ENCODE measurements at places on chromosomes 1 and 21.

GRCh38 chr1:108570128-108570527 lies 10.2 kb downstream of the EEIG2 start:
- no peak overlapping the region for H3K4me3 ChIP-seq
- peaks cover 5% of the 10 kb centered on the region for H3K4me1 ChIP-seq
- no peak overlapping the region for H3K27ac ChIP-seq
- H3K36me3 ChIP-seq, result no peaks in the 10 kb centered on the region
- H3K27me3 ChIP-seq, result no peaks in the 10 kb centered on the region

DNA sequence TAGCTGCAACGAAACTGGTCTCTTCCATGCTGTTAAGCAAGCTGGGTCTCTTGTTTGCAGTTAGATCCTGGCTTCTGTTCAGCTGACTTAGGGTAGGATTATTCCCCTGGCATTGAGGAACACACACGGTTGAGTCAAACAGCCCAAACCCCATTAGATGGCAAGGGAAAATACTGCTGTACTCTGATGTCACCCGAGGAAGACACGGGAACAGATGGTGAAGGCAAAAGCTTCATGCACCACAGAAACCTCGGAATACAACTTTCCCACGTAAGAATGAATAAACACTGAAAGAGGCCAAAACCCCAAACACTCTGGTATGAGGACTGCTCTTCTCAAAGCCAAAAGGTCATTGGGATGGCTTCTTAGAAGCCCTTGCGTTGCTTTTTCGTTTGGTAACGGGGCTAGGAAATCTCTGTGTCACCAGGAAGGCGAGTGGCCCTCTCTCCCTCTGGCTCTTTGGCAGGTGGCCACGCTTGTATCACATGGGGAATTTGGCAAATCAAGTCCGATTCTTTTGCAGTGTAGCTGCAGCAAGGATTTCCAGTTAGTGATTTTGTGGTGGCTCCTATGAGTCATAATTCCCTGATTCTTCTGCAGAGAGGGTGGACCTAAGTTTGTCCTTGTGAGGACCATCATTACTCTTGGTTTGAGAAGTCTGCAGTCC lies 16.7 kb upstream of the LYST start:
- DNase-seq, result peak; percentile 32
- no peak overlapping the region for H3K27ac ChIP-seq
- no peaks in the 10 kb centered on the region for H3K27me3 ChIP-seq
- no peak overlapping the region for H3K4me3 ChIP-seq

- no peaks in the 10 kb centered on the region for H3K27me3 ChIP-seq
- no peaks in the 10 kb centered on the region for H3K36me3 ChIP-seq
- no peak for DNase-seq
- no peak overlapping the region for H3K27ac ChIP-seq
- no peak overlapping the region for H3K4me3 ChIP-seq
- H3K4me1 ChIP-seq, result no peaks in the 10 kb centered on the region
Observed at GRCh38 chr1:186790101-186790500, 38.6 kb upstream of the PLA2G4A start.

- peaks cover 80% of the 10 kb centered on the region for H3K4me1 ChIP-seq
- DNase-seq, result no peak
- H3K36me3 ChIP-seq, result peaks cover 16% of the 10 kb centered on the region
- H3K4me3 ChIP-seq, result no peak overlapping the region
Observed at GRCh38 chr1:167648252-167648849, 18.3 kb downstream of the RCSD1 start.

DNA sequence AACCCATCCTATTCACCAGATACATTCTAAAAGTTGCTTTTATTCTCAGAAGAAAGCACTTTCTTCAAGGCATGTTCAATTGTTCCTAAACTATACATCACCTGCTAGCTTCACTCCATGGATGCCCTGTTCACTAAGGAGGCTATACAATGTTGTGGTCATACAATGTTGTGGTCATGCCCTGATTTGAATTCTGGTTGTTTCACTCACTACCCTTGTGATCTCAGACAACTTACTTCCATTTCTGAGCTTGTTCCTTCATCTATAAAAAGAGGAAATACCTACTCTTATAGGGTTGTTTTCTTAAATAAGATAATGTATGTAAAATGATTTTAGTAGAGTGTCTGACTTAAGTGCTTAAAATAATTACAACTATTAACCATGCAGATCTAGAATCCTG lies 19.7 kb downstream of the EDEM3 start:
- H3K4me1 ChIP-seq, result no peaks in the 10 kb centered on the region
- H3K27ac ChIP-seq, result no peak overlapping the region
- H3K36me3 ChIP-seq, result peaks cover 39% of the 10 kb centered on the region
- no peaks in the 10 kb centered on the region for H3K27me3 ChIP-seq

GRCh38 chr1:34754964-34755637 lies at the start of gene GJB5:
TSS of gene GJB5 (plus strand) at chr1:34755047. CDS start at chr1:34757331, 2,284 bp downstream.
- no peak for DNase-seq
- no peak within 1 kb of the TSS for H3K4me3 ChIP-seq
- H3K4me1 ChIP-seq, result no peaks in the 10 kb centered on the region

DNA sequence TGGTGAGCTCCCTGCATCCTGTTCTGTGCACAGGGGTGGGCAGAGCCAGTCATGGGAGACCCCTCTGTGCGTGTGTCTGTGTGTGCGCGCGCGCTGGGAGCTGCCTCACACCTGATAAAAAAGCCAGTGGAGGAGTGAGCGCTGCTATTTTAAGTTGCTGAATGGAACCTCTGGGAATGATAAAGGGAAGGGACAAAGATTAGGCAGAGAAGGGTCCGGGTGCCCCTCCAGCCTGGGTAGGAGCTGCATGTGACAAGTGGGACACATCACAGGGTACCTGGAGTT lies 847 bp downstream of the ADORA1 start:
- H3K4me1 ChIP-seq, result peaks cover 18% of the 10 kb centered on the region
- H3K36me3 ChIP-seq, result no peaks in the 10 kb centered on the region
- H3K27me3 ChIP-seq, result peaks cover 8% of the 10 kb centered on the region
- H3K4me3 ChIP-seq, result no peak overlapping the region

DNA sequence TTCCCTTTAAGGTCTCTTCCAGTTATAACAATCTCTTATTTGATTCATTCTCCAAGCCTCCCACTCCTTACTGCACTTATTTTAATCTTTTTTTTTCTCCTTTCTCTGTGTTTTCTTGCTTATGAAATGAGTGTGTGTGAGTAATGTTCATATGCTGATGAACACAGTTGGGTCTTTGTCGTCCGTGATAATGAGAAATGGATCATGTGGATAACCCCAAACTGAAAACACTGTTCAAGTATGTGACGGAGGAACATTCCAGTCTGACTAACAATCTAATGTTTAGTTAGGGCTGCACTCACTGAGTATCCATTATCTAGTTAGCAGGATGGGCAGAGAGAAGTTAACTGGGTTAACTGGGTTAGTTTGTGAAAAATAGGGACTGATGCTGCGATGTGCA lies 253.1 kb upstream of the DUSP10 start:
- no peak overlapping the region for H3K4me3 ChIP-seq
- no peak overlapping the region for H3K27ac ChIP-seq
- H3K4me1 ChIP-seq, result peaks cover 17% of the 10 kb centered on the region
- H3K27me3 ChIP-seq, result no peaks in the 10 kb centered on the region
- H3K36me3 ChIP-seq, result no peaks in the 10 kb centered on the region

DNA sequence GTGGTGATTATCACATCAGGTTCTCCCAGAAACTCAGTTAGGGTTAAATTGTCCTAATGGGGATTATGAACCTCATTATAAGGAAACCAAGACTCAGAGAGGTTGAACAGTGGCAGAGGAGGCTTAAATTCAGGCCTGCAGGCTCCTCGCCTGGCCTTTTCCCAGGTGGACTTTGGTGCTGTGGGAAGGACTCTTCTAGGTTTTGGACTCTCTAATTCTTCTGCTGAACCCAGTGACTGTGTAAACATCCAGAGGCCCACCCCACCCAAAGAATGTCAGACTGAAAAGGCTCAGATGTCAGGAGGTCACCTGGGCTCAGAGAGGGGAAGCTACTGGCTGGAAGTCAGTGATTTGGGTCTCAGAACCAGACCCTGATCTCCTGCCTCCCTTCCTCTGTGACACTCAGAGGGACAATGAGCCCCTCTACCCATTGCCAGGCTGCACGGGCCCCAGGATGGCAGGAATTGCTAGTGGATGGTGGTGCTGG lies 2.5 kb downstream of the ZNF362 start:
- H3K27me3 ChIP-seq, result no peaks in the 10 kb centered on the region
- no peak overlapping the region for H3K4me3 ChIP-seq
- H3K36me3 ChIP-seq, result peaks cover 4% of the 10 kb centered on the region
- no peak overlapping the region for H3K27ac ChIP-seq

- no peaks in the 10 kb centered on the region for H3K27me3 ChIP-seq
- peak overlapping the region; percentile 52 for H3K27ac ChIP-seq
- H3K4me3 ChIP-seq, result no peak overlapping the region
- H3K4me1 ChIP-seq, result peaks cover 14% of the 10 kb centered on the region
Observed at GRCh38 chr1:77355010-77355409, 73.2 kb downstream of the AK5 start.
